ENCODE measurements at places on chromosomes 1 and 21. TPM values are rescaled to one million over a fixed set of nuclear protein-coding genes. Genes with fewer than 3 reads are reported as not detected.

GRCh38 chr1:186882372-186883134 is 53.8 kb downstream of the PLA2G4A start:
- no peak overlapping the region for H3K27ac ChIP-seq
- H3K4me1 ChIP-seq, result no peaks in the 10 kb centered on the region
- no peaks in the 10 kb centered on the region for H3K27me3 ChIP-seq
- H3K4me3 ChIP-seq, result no peak overlapping the region

DNA sequence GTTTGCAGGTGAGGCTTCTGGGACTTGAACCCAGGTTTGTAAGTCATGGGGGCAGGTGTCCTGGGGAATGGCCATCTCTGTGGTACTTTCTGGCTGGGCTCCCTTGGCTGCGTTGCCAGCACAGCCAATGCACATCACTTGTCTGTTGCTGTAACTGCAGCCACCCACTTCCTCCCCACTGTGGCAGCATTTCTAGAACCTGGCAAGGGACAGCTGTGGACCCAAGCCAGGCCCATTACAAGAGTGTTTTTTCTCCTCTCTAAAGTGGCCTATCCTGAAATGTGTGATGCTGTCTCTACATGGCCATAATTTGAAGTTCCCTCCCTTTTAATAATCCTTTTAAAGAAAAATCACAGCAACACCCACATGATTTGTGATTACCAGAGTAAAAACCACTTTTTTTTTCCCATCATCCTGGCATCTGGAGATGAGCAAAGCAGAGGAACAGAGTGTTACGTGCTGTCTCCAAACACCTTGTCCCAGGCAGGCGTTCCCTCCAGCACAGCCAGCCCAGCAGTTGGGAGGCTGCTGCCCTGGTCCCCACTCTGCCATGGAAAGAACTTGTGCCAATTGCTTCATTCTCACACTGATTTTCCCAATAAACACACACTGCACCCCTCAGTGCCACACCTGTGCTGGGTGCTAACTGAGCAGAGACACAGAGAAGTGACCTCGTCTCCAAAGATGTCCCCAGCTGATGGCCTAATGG is 360.6 kb upstream of the USP24 start:
- no peaks in the 10 kb centered on the region for H3K27me3 ChIP-seq
- H3K27ac ChIP-seq, result no peak overlapping the region
- H3K4me3 ChIP-seq, result no peak overlapping the region
- DNase-seq, result no peak

- no peaks in the 10 kb centered on the region for H3K36me3 ChIP-seq
- H3K27me3 ChIP-seq, result no peaks in the 10 kb centered on the region
- H3K4me1 ChIP-seq, result peaks cover 1% of the 10 kb centered on the region
These were observed 6.3 kb upstream of the POU3F1 start for GRCh38 chr1:38052750-38053415.

DNA sequence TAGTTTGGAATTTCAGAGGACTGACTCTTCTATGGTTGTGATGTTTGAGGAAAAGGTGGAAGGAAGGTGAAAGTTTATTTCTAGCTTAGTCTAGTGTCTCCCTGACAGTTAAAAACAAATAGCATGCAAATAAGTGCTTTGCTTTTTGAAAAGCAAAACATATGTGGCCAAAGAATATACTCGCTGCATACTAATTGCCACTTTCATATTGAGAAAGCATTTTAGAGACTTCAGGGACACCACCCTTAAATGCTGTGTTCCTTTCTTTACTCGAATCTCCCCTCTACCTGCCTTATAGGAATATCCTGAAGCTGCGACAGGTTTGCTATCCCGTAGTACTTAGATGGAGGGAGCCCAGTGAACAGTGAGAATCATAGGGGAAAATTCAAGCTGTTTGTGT is 23.2 kb downstream of the GLUL start:
- H3K4me1 ChIP-seq, result no peaks in the 10 kb centered on the region
- no peak for DNase-seq
- no peak overlapping the region for H3K27ac ChIP-seq
- no peaks in the 10 kb centered on the region for H3K36me3 ChIP-seq
- no peaks in the 10 kb centered on the region for H3K27me3 ChIP-seq

GRCh38 chr1:160097151-160097910 is 1.1 kb downstream of the IGSF8 start:
- H3K27me3 ChIP-seq, result no peaks in the 10 kb centered on the region
- H3K4me1 ChIP-seq, result peaks cover 8% of the 10 kb centered on the region
- H3K27ac ChIP-seq, result no peak overlapping the region
- no peaks in the 10 kb centered on the region for H3K36me3 ChIP-seq
- DNase-seq, result no peak
- H3K4me3 ChIP-seq, result peak overlapping the region; percentile 52

NOS1AP gene
- 0.99 TPM for total RNA-seq

- no peaks in the 10 kb centered on the region for H3K36me3 ChIP-seq
- no peak for DNase-seq
- no peak overlapping the region for H3K27ac ChIP-seq
- no peaks in the 10 kb centered on the region for H3K4me1 ChIP-seq
- no peaks in the 10 kb centered on the region for H3K27me3 ChIP-seq
These were observed 18.4 kb downstream of the LORICRIN start for GRCh38 chr1:153277852-153278251.

RNF2 gene
- total RNA-seq, result 25.2 TPM

CEP85 gene
- 8.4 TPM for total RNA-seq

KCNJ15 gene
- 0.34 TPM for total RNA-seq

LCE1B gene
- total RNA-seq, result not detected

GRCh38 chr1:17829579-17829978 is 74.4 kb downstream of the ACTL8 start:
- H3K36me3 ChIP-seq, result no peaks in the 10 kb centered on the region
- H3K4me3 ChIP-seq, result no peak overlapping the region
- H3K27me3 ChIP-seq, result no peaks in the 10 kb centered on the region

FCGR2B gene
- 4.2 TPM for total RNA-seq

GRCh38 chr21:45248893-45249381 is 38.8 kb downstream of the POFUT2 start:
- DNase-seq, result no peak
- H3K4me1 ChIP-seq, result peaks cover 4% of the 10 kb centered on the region
- no peaks in the 10 kb centered on the region for H3K36me3 ChIP-seq
- H3K4me3 ChIP-seq, result peak overlapping the region; percentile 14
- H3K27ac ChIP-seq, result no peak overlapping the region
- H3K27me3 ChIP-seq, result no peaks in the 10 kb centered on the region

GRCh38 chr1:226093621-226094020 is 31.1 kb downstream of the H3-3A start:
- H3K4me3 ChIP-seq, result no peak overlapping the region
- H3K36me3 ChIP-seq, result no peaks in the 10 kb centered on the region
- H3K4me1 ChIP-seq, result no peaks in the 10 kb centered on the region

GRCh38 chr1:230328342-230329015 is 97.7 kb downstream of the PGBD5 start:
- DNase-seq, result no peak
- no peaks in the 10 kb centered on the region for H3K36me3 ChIP-seq
- no peaks in the 10 kb centered on the region for H3K27me3 ChIP-seq
- no peaks in the 10 kb centered on the region for H3K4me1 ChIP-seq
- H3K27ac ChIP-seq, result no peak overlapping the region
- H3K4me3 ChIP-seq, result no peak overlapping the region

PTAFR gene
- 0.72 TPM for total RNA-seq

DNA sequence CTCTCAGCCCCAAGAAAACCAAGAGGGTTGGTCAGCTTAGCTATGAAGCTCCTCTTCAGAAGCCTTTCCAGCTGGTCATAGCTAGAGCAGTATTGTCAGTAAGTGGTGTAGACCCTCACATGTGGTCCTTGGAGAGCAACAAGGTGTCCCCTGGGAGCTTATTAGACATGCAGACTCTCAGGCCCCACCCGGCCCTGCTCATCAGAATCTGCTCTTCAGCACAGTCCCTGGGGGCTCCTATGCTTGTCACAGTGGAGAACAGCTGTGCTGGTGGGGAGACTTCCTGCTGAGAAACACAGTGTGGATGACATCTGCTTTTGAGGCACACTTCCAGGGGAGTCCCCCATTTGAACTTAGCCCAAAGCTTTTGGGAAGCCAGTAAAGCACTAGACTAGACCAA is 21.9 kb upstream of the NEK2 start:
- H3K27ac ChIP-seq, result no peak overlapping the region
- H3K36me3 ChIP-seq, result no peaks in the 10 kb centered on the region
- no peaks in the 10 kb centered on the region for H3K4me1 ChIP-seq
- no peaks in the 10 kb centered on the region for H3K27me3 ChIP-seq

DNA sequence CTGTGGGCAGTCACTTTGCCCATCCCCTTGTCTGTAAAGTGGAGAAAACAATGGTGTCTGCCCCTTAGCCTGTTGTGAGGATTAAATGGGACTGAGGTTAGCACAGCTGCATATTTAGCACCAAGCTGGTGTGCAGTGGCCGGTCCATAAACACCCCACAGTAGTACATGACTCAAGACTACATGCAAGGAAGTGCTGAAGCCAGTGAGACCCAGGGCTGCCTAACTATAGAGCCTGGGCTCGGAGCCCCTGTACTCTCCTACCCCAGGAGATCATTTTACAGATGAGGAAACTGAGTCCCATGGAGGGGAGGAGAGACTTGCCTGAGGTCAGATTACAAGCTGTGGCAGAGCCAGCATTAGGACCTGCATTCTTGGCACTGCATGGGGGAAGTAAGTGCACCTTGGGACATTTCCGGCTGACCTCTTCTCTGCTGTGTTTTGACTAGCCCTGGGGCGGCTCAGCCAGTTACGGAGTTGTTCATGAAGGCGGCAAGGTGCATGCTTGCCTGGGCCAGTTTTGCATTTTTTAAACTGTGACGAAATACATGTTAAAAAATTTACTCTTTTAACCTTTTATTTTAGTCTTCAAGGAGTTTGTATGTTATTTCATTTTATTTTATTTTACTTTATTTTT is 3.2 kb downstream of the SERINC2 start:
- peaks cover 3% of the 10 kb centered on the region for H3K4me1 ChIP-seq
- no peaks in the 10 kb centered on the region for H3K36me3 ChIP-seq
- no peak overlapping the region for H3K27ac ChIP-seq
- DNase-seq, result no peak
- no peak overlapping the region for H3K4me3 ChIP-seq
- no peaks in the 10 kb centered on the region for H3K27me3 ChIP-seq

S100A2 gene
- total RNA-seq, result not detected

DNA sequence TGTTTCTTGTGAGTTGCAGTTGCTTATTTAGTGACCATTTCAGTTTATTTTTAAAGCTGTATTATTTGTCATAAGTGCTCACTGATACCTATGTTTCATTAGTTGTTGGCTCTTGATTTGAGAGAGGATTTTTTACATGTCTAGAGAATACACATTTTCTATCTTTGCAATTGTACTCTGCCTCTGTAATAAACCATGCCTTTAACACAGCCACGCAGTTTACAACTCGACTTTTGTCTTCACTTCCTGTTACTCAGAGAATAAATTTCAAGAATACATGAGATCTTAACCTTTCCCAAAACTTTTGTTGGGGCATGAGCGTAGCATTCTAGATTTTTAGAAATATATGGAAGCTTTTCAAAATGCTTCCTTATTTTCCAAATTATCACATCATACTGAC is 14.9 kb upstream of the ZNF678 start:
- H3K4me3 ChIP-seq, result no peak overlapping the region
- DNase-seq, result no peak
- H3K4me1 ChIP-seq, result no peaks in the 10 kb centered on the region
- no peaks in the 10 kb centered on the region for H3K27me3 ChIP-seq
- no peaks in the 10 kb centered on the region for H3K36me3 ChIP-seq

DNA sequence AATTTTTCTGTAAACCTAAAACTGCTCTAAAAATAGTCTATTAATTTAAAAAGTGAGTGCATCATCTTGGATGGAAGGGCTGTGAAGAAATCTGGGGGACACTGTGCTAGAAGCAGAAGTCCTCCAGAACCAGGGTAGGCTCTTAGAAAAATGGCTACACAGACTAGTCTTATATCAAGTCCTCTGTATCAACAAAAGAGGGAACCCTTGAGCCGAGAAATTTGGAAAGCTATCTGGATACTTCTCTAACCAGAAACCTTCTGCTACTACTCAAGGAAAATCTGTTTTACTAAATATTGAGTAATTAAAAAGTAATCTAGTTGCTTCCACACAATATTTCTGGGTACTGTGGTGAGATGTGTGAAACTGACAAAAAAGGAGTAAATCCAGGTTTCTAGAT is 92.1 kb downstream of the WDR3 start:
- no peak overlapping the region for H3K4me3 ChIP-seq
- H3K4me1 ChIP-seq, result no peaks in the 10 kb centered on the region
- H3K36me3 ChIP-seq, result no peaks in the 10 kb centered on the region
- no peak for DNase-seq
- H3K27ac ChIP-seq, result no peak overlapping the region

HTR6 gene
- not detected for total RNA-seq

GRCh38 chr1:179217943-179218507 is 11.5 kb downstream of the ABL2 start:
- H3K4me1 ChIP-seq, result peaks cover 7% of the 10 kb centered on the region
- H3K27me3 ChIP-seq, result no peaks in the 10 kb centered on the region
- no peak for DNase-seq
- no peak overlapping the region for H3K27ac ChIP-seq

DNA sequence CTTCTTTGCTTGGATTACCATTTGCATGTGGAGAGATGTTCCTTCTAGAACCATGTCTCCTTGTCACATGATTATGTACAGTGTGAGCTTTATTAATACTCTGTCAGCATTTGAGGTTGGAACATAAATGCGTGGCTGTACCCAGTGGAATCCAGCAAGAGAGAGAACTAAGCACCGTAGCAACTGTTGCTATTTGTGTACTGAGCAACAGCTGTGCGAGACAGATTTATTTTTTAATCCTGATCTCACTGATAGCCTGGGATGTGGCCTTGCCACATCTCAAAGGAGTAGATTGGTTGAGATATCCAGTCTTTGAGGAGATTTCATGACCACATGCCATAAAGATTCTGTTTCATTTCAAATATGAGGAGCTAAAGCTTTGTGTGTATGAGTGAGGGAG is 43.4 kb downstream of the KIF1B start:
- no peaks in the 10 kb centered on the region for H3K27me3 ChIP-seq
- H3K4me1 ChIP-seq, result peaks cover 5% of the 10 kb centered on the region
- no peak overlapping the region for H3K4me3 ChIP-seq

LDLRAD2 gene
- 0.15 TPM for total RNA-seq

Data from ovary (tissue), 10 donors.